ENCODE measurements at places on chromosomes 7 and 10.

GRCh38 chr10:69211524-69211923 lies 8.6 kb upstream of the HKDC1 start:
- no peak for DNase-seq

DNA sequence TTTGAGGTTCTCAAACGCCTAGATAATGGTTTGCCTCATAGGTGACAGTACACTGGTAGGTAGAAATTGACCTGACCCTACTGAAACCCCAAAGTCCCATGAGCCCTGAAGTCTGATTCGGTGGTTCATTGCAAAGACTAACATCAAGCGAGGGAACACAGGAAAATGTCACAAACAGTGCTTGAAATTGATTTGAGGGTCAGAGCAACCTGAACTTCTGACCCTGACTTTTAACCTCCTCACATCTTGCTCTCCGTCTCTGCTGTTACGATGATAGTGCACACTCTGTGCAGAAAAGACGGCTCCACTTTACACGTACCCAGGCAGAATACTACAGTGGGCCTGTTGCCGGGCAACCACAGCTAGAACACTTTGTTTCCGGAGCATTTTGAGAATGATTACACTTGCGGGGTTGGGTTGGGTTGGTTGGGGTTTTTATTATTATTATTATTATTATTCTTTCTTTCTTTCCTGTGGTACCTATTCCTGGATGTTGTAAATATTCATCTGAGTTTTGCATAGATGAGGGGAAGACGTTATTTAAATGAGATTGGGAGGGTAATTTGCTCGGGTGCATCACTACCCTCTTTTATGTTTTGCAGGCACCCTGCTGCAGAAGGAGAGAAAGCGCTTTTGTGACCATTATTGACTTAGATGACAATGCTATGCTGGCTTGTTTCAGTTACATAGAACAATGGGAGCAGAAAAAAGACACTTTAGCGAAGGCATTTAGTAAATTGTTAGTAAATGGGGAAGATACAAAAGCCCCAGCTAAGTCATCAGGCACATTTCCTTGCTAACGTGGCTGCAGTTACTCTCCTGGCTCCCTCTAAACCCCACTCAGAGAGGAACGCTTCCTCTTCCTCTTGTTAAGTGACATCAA lies 438.1 kb upstream of the NRP1 start:
- DNase-seq = no peak

GRCh38 chr7:98360221-98361130 lies 40.4 kb downstream of the BAIAP2L1 start:
- DNase-seq = no peak

GRCh38 chr7:85324145-85324799 lies 137.4 kb upstream of the SEMA3D start:
- no peak for DNase-seq

DNA sequence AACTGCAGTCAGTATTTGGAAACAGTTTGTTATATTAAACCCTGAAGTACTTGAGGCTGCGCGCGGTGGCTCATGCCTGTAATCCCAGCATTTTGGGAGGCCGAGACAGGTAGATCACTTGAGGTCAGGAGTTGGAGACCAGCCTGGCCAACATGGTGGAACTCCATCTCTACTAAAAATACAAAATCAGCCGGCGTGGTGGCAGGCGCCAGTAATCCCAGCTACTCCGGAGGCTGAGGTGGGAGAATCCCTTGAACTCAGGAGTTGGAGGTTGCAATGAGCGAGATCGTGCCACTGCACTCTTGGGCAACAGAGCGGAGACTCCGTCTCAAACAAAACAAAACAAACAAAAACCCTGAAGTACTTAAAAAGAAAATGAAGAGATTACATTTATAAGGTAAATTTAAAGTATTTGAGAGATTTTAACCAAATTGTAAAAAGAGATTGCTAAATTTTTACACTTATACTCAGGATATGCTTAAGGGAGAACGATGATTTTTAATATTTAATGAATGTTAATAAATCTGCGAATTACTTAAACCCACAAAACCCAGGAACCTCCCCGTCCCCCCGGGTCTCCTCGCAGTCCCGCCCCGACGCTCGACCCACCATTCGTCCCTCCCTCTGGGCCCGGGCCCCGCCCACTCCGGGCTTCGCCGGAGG lies 425 bp upstream of the MTG1 start:
- DNase-seq = no peak

All from GM19239 (cell line).